ENCODE measurements at places on chromosomes 4 and X.

- no peak for DNase-seq
These were observed 710.7 kb upstream of the FAM241A start for GRCh38 chr4:111434586-111434985.

GRCh38 chr4:147311956-147312355 is 168.9 kb upstream of the EDNRA start:
- no peak for DNase-seq

DNA sequence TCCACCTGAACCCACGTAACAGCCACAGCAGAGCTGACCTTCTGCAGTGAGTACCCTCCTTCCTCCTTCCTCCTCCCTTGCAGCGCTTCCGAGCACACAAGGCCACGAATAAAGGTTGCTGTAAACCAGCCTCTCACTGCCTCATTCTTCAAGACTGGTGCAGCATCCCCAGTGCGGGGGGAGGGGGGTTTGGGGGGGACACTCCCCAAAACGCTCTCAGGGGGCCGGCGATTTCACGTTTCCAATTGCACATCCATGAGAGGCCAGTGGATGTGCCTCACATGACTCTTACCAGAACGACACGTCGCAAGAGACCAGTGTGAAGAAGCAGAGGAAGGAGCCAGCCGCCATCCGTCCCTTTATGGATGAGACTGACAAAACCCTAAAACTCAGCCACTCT is 5.2 kb downstream of the DHRSX start:
- no peak for DNase-seq

DNA sequence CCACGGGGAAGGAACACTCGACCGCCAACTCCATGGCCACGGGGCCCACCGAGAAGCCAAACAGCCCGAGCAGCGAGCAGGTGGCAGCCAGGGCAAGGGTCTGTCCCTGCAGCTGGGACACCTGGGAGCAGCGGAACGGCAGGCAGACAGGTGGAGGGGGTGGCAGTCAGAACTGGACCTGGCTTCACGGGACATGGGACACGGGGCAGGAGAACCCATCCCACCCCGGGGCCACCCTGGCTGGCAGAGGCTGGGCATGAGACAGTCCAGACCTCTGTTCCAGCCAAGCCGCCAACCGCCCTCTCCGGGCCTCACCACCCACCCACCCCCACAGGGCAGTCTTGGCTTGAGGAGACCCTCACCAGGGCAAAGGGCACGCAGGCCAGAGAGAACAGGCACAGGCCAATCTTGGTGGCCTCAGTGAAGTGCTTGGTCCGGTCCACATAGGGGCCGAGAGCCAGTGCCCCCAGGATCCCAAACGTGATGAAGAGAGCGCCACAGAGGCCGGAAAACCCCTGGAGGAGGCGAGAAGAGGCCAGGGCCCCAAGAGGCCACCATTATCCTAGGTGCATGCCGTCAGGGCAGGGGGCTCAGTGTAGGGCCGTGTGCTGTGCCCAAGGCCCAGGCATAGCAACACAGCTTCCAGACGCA is 5.6 kb downstream of the SLC49A3 start:
- peak; percentile 65 for DNase-seq

DNA sequence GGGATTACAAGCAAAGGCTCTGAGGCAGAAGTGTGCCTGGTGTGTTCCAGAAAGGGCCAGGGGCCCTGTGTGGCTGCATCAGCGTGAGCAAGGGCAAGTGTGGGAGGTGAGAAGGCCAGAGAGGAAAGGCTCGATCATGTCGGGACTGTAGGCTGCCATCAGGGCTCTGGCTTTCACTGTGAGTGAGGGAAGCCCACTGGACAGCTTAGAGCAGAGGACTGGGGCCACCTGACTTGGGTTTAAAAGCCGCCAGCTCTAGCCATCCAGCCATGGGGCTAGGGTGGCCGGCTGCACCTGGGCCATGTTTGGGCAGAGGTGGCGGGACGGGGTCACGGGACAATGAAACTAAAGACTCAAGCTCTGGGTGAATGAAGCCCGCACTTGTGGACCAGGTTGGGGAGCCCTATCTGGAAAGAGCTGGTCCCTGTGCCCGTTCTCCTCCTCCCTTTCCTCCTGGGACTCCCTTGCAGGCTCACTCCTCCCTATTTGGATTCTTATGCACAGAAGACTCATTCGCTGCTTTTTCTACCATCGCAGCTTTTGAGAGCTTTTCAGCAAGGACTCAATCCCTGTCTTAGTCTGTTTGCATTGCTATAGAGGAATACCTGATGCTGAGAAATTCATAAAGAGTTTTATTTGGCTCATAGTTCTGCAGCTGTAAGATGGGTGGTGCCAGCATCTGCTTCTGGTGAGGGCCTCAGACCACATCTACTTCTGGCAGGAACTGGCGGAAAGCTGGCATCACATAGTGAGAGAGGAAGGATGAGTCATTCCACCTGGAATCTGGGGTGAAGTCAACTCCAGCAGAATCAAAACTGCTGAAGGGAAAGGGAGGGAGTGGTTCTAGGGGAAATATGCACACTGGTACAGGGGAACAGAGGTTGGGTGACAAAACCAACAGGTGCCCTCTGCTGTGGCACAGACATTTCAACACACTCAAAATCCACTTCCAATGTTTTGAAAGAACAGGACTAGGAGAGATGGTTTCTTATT is 15.3 kb downstream of the CTAG1B start:
- no peak for DNase-seq

DNA sequence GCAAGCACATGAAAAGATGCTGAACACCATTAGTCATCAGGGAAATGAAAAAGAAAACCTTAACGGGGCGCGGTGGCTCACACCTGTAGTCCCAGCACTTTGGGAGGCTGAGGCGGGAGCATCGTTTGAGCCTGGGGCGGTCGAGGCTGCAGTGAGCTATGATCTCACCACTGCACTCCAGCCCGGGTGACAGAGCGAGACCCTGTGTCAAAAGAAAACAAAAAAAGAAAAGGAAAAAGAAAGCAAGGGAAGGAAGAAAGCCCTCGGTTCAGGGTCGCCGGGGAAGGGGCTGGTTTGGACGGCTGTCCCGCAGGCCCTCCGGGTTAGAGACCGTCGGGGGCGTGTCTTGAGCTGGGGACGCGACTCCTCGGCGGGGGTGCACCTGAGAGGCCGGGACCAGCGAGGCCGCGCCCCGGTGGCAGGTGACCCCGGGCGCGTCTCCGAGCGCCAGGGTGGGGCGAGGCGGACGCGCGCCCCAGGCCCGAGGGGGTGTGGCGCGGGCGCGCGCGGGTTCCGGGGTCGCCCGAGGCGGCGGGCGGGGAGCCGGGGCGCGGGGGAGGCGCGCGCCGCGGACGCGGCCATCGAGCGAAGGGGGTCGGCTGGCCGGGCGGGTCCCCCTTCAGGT is 478 bp upstream of the PLXNA3 start:
- DNase-seq, result no peak

DNA sequence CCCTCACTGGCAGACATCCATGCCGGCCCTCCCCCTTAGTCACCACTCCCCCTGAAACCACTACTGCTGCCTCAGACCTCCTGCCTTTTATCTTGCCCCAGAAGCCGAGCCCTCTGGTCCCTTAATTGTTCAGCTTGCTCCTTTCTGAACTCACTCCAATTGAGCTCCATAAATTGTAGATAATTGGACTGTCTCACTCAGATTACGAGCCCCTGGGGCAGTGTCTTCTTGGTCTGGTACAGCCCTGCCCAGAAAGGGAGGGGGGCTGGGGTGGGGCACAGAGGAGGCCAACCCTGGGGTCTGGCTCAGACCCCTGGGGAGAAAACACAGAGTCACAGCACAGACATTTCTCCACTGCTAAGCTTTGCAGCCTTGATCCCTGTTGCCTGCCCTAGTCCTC is 39.4 kb downstream of the NALF2 start:
- no peak for DNase-seq

- DNase-seq, result peak; percentile 62
These were observed 76.5 kb upstream of the BCOR start for GRCh38 chrX:40174001-40174853.

DNA sequence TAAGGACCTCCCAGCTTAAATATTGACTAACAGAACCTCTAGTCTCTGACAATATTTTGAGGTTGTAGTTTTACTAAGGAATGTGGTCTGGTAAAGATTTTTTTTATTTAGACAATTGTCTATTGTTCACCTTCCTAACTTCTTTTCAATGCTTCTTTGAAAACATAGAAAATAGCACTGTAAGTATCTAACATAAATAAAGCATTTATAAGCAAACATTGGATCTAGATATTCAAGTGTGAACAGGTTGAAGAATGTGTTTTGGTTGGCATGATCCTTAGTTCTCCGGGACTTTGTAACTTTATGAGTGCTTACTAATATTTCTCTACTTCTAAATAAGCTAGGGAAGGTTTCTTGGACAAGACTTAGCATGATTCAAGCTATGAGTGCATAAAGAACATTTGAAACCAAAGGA is 285.4 kb upstream of the ARSJ start:
- DNase-seq, result no peak

- no peak for DNase-seq
These were observed 9.6 kb downstream of the AFP start for GRCh38 chr4:73445383-73446335.

GRCh38 chr4:46179356-46179755 is 55.5 kb upstream of the GABRG1 start:
- DNase-seq, result no peak

DNA sequence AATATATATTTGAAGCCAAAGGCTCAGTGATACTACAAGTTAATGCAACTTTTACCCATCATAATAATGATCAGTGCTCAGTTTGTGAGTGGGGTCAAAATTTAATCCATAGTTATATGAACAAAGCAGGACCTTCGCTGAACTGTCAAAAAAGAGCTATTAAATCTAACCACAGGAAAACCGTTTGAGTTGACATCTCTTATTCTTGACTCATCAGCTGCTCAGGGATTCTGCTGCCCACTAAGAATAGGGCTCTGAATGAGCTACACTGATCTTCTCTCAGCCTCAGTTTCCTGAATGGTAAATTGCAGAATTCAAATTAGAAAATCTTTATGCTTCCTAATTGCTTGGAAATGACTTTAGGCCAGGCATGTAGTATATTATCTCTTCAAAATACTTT is 44.9 kb upstream of the NAP1L5 start:
- no peak for DNase-seq

- no peak for DNase-seq
These were observed 10.7 kb downstream of the KLHL8 start for GRCh38 chr4:87209696-87210095.

- DNase-seq, result no peak
These were observed 34.4 kb downstream of the HPF1 start for GRCh38 chr4:169723207-169723965.

DNA sequence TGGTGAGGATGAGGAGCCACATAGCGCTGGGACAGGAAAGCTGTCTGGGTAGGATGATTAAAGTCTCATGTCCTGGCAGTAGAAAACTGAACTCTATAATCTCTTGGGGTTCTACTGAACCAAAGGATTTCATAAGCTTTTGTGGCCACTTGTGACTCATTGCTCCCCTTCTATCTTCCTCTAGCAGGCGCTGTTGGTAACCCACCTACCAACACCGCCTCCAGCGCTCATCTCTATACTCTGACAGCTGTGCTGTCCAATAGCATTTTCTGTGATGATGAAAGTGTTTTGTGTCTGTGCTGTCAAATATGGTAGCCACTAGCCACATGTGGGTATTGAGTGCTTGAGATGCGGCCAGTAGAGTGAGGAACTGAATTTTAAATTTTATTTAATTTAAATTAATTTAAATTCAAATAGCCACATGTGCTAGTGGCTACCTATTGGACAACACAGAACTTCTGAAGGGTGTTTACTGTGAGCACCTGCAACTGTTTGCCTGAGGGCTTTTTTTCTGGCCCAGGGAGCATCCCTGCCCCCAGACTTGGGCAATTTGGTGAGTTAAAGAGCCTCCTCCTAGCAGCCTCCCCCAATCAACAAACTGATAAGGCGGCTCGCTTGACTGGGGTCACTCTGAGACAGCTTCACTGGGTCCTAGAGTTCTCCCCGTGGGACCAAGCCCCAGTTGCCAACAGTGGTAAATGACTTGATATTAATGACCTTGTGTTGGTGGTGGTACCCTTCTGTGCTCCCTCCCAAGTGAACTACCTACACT is 169.2 kb upstream of the ATP6AP2 start:
- DNase-seq, result no peak

DNA sequence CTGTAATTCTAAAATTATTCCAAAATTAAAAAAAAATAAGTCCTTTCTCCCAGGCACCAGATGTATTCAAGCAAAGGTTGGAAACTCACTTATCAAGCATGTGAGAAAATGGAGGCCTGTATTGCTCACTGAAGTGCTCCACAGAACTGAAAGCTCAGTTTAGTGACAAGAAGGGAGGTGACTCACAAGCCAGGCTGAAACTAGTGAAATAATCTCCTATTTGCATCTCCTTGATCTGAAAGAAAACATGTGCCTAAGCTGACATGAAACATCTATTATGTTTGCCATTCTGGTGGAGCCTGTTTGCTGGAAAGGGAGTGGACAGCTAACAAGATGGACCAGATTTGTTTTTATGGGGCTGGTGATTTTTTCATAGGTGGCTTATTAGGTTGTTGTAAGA is 54.0 kb upstream of the AMELX start:
- DNase-seq, result no peak

DNA sequence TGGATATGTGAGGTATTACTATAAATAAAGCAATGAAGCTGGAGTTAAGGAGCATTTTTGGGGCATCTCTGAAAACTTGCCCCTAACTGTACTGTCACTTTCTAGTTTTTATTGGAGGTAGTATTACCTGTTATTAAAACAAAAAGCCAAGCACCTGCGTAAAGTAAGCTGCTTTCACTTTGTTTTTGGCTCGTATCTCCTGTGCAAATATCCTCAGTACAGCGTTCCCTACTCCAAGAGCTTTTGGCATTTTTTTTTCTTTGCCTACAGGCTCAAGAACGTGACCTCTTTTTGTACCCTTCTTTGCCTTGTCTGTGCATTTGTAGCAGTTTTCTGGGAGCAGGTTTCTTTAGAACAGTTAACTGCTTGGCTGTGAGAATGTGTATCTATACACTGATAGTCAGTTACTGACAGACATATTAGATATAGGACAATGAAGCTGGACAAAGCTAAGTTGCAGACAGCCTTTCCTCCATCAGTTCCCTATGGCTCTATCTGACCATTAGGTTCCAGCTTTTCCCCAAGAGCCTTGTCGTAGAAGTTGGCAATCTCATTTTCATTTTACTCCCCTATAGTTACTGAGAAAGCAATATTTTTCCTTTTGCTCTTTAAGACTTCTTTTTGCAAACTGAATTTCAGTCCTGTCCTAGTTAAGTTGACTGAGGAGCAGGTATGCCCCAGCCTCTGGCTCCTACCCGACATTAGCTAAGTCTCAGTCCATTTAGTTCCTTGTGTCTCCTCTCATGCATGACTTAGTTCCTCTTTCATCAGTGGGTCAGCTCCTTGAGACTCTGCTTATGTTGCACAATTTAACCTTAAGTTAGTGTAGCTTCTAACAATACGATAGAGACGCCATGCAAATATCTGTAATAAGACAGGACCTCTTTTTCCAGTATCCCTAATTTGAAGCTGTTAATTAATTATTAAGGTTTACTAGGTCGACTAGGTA is 71.5 kb upstream of the HPRT1 start:
- no peak for DNase-seq

- no peak for DNase-seq
These were observed 351.8 kb upstream of the GNPDA2 start for GRCh38 chr4:45078201-45078600.

GRCh38 chr4:184273166-184274147 is 55.8 kb upstream of the ENPP6 start:
- no peak for DNase-seq

- no peak for DNase-seq
These were observed 56.7 kb upstream of the COL25A1 start for GRCh38 chr4:109359040-109359646.

- DNase-seq, result no peak
These were observed 1.2 kb upstream of the CHRNA9 start for GRCh38 chr4:40333921-40334352.

GRCh38 chrX:72314881-72315280 is 9.2 kb upstream of the CITED1 start:
- DNase-seq, result no peak

- DNase-seq, result no peak
These were observed 96.5 kb downstream of the CHRDL1 start for GRCh38 chrX:110699109-110699508.

Data from left forelimb (tissue), 1 donor.